ENCODE measurements at places on chromosomes 7 and 10.

DNA sequence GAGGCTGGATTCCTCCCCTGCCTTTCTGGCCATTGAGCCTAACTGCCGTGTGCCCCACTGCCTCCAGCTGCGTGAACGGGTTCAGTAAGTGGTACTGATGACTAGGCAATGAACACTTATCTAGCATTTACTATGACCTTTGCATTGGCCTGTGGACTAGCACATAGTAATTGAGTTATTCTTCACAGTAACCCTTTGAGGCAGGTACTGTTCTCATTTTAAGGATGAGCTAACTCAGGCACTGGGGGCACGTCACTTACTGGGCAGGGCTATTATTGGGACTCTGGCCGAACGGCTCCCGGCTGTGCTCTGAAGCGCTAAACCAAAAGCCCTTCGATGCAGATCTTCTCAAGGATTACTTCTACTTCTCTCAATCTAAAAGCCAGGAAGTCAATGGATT, 38.3 kb downstream of the WIPF3 start:
- DNase-seq: no peak

GRCh38 chr10:4159173-4159572, 374.2 kb upstream of the KLF6 start:
- DNase-seq: no peak

GRCh38 chr10:61448091-61448490, 5.1 kb downstream of the TMEM26 start:
- no peak for DNase-seq

GRCh38 chr7:149330914-149331567, 69.0 kb downstream of the ZNF783 start:
- DNase-seq: no peak

DNA sequence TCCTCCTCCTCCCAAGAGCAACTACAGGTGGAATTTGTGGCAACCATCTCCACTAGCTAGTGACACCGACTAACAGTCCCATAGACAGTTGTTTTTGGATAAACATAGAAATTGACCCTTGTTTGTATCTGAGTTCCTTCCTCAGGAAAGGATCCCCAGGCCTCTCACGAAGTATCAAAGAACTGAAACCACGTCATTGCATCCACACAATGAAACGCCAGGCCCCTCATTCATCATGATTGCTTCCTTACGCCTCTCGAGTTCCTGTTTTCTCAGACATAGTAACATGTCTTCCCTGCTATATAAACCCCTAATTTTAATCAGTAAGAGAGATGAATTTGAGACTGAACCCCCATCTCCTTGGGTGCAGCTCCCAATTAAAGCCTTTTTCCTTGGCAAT, 18.1 kb downstream of the SLC35G1 start:
- no peak for DNase-seq

DNA sequence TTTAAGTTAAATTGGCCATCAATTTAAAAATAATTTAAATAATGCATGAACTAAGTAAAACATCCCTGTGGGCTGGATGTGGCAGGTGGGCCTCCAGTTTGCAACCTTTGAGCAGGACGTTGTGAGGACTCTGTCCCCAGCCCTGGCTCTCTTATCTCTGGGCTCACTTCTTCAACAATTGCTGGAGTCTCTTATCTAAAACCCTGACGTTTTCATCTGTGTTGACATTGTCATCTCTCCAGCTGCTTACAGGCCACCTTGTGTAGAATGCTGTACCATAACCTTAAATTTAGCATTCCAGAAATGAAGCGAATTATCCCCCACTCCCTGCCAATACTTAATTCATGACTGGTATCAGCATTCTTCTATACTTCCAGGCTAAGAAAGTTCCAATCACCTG, 3.2 kb upstream of the KIF5B start:
- no peak for DNase-seq

DNA sequence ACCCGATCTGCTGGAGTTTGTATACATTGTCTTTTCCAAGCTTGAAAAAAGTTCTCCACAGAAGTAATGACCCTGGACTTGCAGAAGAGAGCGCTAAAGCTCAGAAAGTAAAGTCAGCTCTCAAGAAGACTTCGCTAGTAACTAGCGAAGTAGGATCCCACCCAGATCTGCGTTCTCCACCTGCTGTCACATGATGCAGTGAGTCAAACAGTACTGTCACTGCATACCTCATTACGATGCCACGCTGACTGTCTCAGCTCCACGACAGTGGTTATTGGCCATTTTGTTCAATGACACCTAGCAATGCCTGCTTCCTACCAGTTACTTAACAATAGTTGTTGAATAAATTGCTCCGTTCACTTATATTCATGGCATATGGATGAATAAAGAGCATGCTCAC, 29.7 kb upstream of the SEC61G start:
- peak; percentile 24 for DNase-seq

DNA sequence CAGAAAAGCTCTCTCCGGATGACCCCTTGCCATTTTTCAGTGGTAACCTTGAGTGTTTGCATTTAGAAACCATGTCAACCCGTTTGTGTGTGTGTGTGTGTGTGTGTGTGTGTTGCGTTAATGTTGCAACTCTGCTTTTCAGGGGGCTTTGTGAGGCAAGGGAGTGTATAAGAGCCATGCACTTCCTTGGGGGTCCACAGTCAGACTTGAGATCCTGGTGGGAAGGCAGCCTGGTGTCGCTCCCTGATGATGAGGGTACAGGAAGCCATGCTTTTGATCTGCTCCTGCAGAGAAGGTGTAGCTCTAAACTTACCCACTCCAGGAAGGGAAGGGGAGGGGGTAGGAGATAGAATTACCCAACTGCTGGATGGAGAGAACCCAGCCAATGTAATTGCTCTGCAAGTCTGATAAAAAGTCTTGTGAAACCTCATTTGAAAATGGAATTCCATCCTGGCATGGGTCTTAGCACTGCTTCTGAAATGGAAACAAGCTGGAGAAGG, 10.7 kb downstream of the GRK5 start:
- DNase-seq: no peak

GRCh38 chr10:70759781-70760180, 25.4 kb downstream of the TBATA start:
- DNase-seq: no peak

DNA sequence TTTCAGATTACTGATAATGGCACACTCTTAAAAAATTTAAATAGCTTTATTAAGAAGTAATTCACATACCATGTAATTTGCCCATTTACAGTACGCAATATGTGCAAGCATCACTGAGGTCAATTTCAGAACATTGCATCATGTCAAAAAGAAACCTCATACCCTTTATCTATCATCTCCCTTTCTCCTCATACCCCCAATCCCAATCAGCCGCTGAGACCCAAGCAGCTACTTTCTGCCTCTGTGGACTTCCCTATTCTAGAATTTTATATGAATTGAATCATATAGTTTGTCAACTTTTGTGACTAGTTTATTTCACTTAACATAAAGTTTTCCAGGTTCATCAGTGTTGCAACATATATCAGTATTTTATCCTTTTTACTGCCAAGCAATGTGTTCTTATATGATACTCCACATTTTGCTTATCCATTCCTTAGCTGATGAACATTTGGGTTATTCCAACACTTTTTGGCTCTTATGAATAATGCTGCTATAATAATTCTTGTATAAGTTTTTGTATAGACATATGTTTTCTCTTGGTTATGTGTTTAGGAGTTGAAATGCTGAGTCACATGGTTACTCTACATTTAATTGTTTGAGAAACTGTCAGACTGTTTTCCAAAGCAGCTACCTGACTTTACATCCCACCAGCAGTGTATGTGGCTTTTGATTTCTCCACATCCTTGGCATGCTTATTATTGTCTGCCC, 26.9 kb upstream of the TPK1 start:
- no peak for DNase-seq

GRCh38 chr7:43785420-43785819, 26.9 kb downstream of the BLVRA start:
- DNase-seq: no peak

GRCh38 chr7:138431517-138431916, 28.5 kb upstream of the TRIM24 start:
- DNase-seq: no peak

DNA sequence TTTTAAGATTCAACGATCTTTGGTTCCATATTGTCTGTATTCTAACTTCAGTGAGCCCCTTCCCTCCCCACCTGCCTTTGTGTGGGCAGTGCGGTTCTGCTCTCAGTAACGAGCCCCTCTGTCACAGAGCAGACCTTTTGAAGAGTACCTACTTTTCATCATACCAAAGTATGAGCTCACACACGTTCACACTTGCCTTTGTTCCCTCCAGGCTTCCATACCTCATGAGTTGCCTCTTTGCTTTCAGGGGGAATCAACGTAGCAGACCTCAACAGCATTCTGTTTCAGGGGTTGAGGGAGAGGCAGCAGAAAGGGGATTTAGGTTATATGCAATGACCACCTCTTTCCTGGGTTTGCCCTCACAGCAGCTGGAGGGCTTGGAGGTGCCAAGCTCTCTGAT, 211.4 kb upstream of the MDFIC start:
- no peak for DNase-seq

DNA sequence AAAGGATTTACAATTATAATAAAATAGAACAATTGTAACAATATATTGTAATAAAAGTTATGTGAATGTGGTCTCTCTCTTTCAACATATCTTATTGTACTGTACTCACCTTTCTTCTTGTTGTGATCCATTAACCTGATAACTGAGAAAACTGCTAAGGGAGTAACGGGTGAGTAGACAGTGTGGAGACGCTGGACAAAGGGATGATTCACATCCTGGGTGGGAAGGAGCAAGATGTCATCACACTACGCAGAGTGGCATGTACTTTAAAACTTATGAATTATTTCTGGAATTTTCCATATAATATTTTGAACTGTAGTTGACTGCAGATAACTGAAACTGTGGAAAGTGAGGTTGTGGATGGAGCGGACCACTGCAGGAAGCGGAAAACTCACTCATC, 91.2 kb upstream of the PLPP4 start:
- no peak for DNase-seq

GRCh38 chr10:13681095-13681494, 94.3 kb downstream of the PRPF18 start:
- no peak for DNase-seq

DNA sequence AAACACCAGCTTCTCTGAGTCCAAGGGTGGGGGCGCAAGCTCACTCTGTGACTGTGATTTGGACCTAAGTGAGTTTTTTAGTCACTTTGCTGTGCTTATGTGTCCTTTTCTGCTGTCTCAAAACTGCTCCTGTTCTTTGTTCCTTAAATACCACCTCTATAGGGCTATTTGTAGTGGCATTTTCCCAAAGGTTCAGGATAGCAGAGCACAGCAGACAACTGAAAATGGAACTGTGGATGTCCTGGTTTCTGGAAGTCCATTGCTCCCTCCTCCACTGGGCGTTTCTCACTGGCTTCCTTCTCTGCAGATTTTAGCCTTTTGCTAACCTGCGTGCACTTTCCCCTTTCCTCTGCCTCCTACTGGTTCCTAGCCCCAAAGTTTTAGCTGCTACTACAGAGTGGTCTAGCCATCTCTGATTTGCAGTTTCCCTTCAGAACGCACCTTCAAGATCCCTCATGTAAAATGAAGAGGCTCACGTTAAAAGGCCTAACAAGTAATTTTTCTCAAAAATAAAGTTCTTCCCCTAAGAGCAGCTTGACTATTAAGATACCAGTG, 25.6 kb downstream of the BLVRA start:
- no peak for DNase-seq

DNA sequence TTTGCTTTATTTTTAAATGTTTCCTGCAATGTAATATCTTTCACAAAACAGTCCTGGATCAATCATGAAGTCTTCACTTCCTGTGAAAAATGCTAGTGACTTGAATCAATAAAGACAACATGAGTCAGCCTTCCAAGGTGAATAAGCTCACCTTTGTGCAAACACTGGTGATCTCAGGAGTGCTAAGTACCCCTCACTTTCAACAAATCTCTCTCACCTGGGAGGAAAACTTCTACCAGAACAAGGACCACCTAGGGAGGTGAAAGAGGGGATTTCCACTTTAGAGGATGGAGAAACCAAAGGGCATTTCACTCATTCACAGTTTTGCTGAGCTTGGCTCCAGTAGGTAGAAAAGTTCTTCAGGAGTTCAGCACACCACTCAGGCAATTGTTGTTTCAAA, 64.8 kb downstream of the CALD1 start:
- DNase-seq: no peak

DNA sequence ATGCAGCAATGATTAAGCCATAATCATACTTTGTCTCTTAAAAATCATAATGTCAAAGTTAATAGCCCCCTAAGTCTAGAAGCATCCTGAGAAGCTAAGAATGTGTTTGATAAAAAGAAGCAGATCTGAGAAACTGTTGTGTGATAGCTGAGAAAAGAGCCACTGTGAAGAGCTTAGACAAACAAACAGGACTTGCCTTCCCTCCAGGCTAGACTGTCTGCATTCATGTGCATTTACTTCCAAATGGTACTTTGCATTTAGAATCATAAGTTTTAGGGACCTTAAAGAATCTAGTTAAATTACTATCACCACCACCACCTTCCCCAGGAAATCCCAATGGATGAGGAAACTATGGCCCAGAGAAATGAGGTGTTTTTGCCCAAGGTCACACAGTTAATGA, 62.7 kb upstream of the NFKB2 start:
- DNase-seq: no peak

DNA sequence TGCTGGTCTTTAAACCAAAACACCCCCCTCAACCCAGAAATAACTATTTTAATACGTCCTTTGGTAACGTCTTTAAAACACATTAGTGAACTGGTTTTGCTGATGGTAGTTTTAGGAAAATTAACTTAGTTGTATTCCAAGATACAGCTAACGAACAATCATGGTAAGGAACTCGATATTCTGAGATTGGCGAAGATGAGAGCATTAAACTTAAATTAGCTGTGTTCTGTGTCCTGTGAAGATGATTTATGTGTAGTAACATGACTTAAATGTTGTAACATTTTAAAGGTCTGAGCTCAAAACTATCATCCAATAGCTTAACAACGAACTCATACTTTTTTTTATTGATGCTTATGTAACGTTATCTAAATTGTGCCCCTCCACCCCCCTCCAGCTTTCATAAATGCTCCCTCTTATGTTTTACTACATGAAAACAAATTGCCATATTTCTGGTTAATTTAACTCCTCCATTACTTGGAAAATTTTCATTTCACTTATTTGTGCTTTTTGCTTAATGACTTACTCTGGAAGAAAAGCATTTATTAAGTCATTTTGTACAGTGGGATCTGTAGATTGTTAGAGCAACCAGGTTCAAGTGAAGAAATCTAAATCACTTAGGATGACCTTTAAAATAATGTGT, 1.7 kb downstream of the SDK1 start:
- DNase-seq: no peak

GRCh38 chr10:4024027-4024426, 239.0 kb upstream of the KLF6 start:
- DNase-seq: no peak

- DNase-seq: no peak
These were observed 189.8 kb downstream of the DPP6 start for GRCh38 chr7:154241988-154242387.

DNA sequence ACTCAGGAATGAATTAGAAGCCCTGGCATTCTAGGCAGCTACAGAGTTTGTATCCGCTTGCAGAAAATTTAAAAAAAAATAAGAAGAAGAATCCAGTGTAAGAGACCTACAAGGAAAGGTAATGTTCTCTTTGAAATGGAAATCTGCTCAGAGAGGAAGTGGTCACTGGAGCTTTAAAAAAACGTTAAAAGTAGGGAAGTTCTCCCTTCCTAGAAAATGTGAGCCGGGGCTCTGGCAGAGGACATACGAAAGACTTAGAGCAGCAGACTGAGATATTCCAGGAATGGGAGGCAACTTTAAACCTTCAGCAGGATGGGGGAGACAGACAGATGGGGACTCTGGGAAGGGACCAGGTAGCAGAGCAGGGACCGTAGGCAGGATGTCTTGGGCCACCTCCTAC, 149.4 kb upstream of the NPS start:
- DNase-seq: no peak
